Lung microvascular endothelial cell (primary cell): ENCODE measurements at places on chromosomes 1 and 21. TPM values are rescaled to one million over a fixed set of nuclear protein-coding genes. Genes with fewer than 3 reads are reported as not detected.
A peak's percentile ranks its signal among the peaks of the same experiment; 100 is the strongest.

The TRPM2 gene
- 0.22 and 0.40 TPM in 2 replicates for total RNA-seq

The NPPA gene
- 0.60 TPM in 1 of 2 replicates, not detected in the other for total RNA-seq

The CTSS gene
- total RNA-seq: 31.4 and 38.3 TPM in 2 replicates

DNA sequence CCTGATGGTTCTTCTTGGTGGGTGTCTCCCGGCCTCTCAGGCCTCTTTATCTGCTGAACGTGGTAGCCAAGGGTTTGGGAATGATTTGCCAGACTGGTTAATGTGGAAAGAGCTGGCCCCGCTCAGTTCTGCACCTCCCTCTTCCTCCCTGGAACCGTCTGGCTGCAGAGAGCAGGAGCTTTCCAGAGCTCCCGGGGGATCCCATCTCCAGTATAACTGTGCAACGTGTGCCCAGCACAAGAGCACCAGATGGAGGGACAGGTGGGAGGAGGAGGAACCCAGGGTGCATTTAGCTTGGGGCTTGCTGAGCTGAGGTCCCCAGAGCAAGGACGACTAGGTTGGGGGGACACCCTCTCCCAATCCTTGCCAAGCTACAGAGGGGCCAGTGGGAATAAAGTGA lies 5.0 kb downstream of the TFF1 start:
- no peak for DNase-seq

- no peak for DNase-seq
Observed at GRCh38 chr1:243729956-243730355, 120.1 kb downstream of the AKT3 start.

DNA sequence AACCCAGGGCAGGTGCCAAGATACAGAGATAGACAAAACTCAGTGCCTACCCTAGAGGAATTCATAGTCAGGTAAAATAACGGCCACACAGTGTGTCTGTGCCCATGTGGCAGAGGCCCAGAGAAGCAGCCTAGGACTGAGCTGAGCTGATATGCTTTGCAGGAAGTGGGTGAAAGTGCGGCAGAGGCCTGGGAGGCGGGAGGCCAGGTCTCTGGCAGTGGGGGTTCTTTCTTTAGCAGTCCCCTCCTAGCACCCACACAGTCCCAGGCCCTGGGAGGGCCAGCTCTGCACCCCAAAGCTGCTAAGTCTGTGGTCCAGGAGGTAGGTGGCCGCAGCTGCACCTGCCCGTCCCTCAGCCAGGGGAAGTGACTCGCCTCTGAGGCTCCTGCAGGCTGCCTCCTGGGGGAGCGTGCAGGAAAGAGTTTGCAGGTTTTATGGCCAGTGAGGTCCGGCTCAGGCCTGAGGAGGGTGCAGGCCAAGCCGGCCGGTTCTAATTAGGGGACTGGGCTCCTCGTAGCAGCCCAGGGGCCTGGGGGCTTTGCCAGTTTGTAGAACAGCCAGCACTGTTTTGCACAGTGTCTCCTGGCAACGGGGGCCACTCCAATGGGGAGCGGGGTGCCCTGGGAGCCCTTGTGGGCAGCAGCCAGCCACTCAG lies 107.9 kb downstream of the SPSB1 start:
- DNase-seq: peak; percentile 24

The CA6 gene
- not detected in 2 replicates for total RNA-seq

DNA sequence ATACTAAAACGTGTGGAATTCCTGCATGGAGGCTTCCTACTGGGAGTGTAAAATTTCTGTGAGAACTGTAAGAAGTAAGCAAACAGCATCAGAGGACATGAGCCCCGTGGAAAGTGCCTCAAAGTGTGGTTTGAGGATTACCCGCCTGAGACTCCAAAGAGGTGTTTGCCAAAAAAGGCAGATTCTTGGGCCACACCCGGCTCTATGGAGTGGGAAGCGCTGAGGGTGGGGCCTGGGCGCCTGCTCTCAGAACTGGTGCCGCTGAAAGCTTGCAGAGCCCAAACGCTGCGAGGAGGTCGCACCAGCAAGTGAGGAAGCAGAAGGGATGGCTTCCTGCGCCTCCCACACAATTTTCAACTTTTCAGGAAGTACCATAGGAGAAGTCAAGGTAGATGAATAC lies 43.0 kb upstream of the PSEN2 start:
- no peak for DNase-seq

DNA sequence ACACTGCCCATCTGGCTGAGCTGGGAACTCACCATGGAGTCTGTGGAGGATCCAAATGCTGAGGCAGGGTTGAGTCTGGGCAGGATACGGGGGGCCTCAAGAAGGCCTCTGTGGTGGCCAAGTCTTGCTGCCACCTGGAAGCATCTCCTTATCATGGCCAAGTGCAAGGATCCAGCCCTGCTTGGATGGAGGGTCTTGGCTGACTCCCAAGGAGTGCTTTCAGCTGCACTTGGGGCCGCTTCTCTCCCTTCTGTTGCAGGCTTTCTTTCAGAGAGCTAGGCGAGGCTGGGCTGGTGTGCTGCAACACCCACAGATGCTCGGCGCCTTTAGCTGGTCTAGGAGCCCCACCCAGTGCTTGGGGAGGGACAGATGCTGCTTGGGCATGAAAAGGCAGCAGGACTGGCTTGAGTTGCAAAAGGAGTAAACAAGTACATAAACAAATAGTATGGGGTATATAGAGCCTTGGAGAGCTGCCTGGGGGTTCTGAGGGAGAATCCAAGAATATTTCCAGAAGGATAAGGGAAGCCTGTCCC lies at the start of gene THEM5:
Gene THEM5 (minus strand): TSS at position 302 of the 533 bp plus-strand sequence. CDS start 147 bp downstream, at position 155.
- no peak for DNase-seq

The SUSD4 gene
- total RNA-seq: 0.20 and 0.44 TPM in 2 replicates
